Brain pericyte (primary cell): ENCODE measurements at places on chromosomes 4 and X.

- DNase-seq = no peak
Measured at GRCh38 chrX:154502989-154503388, 12.6 kb upstream of the SLC10A3 start.

GRCh38 chr4:48421101-48421500 is 62.0 kb upstream of the SLC10A4 start:
- DNase-seq = no peak

DNA sequence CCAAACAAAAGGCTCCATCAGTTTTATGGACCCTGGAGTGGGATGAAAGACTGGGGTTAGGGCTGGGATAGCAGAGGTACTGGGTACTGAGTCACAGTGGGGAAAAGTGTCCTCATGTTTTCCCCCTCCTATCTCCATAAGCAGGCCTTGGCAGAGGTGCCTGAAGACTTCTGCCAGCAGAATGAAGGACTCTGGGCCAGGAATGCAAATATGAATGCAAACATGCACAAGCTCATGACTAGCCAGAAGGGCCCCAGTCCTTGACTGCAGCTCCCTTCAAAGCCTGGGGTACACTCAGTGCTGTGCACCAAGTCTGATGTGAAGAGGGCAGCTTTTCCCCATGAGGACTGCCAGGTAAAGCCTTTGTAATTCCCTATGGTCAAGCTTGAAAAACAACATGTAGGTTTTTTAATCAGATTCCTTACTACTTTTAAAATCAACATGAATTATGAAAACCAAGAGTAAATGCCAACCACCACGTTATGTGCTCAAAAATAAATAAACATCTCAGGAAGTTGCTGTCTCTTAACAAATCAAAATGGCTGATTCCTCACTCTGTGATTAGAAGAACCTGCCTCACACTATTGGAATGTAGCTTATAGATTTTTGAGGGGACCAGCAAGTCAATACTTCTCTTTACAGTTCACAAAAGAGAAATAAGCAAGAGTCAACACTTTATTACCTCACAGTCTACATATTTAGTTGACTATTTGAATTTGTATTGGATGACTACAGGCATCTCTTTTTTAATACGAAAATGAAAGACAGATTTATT is 1512.0 kb downstream of the ARAP2 start:
- DNase-seq = no peak

GRCh38 chrX:96445531-96446065 is 239.0 kb upstream of the DIAPH2 start:
- no peak for DNase-seq

GRCh38 chr4:77146186-77147078 is 10.6 kb upstream of the CCNG2 start:
- DNase-seq = no peak

GRCh38 chr4:95165926-95166524 is 382.7 kb downstream of the UNC5C start:
- DNase-seq = no peak
